SHP77 treated with DMSO at 0.1 percent for 48 hours (cell line): ENCODE measurements at places on chromosomes 5 and 9.

DNA sequence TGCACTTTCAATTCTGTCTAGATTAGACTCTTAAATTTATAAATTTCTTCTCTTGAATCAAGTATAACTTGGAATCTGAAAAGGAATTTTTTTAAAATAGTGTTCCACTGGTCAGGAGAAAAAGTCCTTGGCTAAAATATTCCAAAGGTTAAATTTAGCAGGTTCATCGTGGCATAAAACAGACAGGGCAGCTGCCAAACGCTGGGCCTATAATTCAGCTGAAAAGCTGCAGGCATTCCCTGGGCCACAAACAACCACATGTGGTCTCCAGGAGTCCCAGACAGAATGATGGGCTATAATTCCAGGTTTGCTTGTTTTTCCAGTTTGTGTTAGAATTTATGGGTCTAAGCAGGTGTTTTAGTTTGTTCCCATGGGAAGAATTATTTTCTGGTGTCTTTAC lies 71.1 kb upstream of the RETREG1 start:
- no peak for DNase-seq

GRCh38 chr9:37026113-37026930 lies 7.7 kb downstream of the PAX5 start:
- DNase-seq, result no peak

DNA sequence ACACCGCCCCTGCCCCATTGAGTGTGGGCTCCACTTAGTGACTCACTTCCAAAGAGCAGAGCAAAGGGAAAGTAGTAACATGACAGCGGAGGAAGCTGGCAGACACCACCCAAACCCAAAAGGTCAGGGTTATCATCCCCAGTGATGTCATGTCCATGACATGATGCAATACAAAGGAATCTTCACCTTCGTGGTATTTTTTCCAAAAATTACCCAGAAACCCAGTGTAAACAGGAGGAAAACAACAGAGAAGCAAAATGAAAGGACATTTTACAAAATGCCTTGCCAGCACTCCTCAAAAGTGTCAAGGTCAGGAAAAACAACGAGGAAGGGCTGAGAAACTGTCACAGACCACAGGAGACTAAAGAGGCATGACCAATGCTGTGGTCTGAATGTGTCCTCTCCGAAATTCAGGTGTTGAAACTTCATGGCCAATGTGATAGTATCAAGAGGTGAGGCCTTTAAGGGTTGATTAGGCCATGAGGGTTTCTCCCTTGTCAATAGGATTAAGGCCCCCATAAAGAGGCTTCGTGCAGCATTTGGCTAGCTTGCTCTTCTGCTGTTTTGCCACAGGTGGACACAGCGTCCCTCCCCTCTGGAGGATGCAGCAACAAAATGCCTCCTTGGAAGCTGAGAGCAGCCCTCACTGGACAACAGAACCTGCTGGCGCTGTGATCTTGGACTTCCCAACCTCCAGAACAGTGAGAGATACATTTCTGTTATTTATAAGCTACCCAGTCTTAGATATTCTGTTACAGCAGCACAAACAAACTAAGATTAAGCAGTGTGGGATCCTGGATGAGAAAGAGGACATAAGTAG lies 30.5 kb upstream of the MED10 start:
- DNase-seq, result no peak

DNA sequence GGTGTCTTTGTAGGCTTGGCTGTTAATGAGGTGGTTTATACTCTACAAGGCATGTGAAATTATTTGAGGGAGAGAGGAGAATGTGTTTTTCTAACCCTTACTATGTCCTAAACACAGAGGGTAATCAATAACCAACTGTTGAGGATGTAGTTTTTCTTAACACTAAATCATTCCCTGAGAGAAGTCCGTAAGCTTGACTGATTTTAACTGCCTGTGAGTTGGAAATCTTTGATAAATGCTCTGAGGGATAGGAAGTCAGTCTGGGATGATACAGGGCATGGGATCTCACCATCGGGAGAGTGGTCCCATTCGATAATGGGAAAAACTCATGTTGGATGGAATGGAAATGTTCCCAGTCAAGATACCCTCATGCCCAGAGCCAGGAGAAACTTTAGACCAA lies 249.6 kb downstream of the PDZD2 start:
- no peak for DNase-seq

GRCh38 chr5:12133520-12133919 lies 229.3 kb upstream of the CTNND2 start:
- DNase-seq, result no peak

- peak; percentile 26 for DNase-seq
Observed at GRCh38 chr9:105245029-105245890, 809 bp downstream of the SLC44A1 start.
